CD4-positive, alpha-beta T cell treated with Interleukin-1 beta for 1 hour (primary cell): ENCODE measurements at places on chromosomes 4 and X.

GRCh38 chr4:168152837-168153500 is 60.6 kb downstream of the ANXA10 start:
- DNase-seq = no peak

- no peak for DNase-seq
Observed at GRCh38 chrX:153689654-153690465, 2.1 kb downstream of the SLC6A8 start.

- DNase-seq = no peak
Observed at GRCh38 chrX:110989869-110990268, 106.1 kb upstream of the PAK3 start.

DNA sequence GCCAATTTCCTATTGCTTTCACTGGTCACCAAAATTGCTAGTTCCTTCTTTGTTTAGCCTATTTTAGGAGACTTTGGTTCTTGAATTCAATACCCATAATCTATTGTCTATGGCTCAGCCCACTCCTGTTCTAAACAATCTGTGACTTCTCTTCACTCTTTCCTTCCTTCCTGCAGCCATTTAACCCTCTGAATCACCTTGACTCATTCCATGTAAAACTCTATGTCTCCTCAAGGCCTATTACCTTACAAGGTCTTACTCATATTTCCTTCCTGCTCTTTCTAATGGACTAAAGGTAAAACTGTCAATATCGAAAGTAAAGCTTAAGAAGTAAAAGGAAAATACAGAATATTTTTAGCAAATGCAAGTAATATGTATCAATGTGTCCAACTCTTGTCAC is 301.6 kb downstream of the ARHGAP24 start:
- DNase-seq = no peak

GRCh38 chr4:145083891-145084605 is 13.9 kb downstream of the ANAPC10 start:
- DNase-seq = no peak

DNA sequence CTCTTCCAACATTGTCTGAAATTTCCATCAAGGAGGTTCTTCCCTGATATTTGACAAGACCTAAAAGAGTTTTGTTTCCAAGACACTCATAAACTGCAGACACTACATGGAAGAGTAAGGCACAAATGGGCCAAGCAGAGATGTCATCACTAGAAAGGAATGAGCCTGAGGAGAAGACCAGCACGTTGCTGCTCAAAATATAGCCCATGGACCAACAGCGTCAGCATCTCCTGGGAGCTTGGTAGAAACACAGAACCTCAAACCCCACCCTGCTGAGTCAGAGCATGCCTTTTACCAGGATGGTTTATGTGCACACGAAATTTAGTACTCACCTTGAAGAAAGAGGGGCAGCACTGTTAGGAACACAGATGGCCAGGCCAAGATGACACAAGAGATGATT is 128.7 kb upstream of the MID1 start:
- no peak for DNase-seq

- DNase-seq = no peak
Observed at GRCh38 chrX:68343551-68343950, 89.7 kb downstream of the OPHN1 start.

GRCh38 chr4:152748619-152749018 is 30.9 kb downstream of the TIGD4 start:
- no peak for DNase-seq

DNA sequence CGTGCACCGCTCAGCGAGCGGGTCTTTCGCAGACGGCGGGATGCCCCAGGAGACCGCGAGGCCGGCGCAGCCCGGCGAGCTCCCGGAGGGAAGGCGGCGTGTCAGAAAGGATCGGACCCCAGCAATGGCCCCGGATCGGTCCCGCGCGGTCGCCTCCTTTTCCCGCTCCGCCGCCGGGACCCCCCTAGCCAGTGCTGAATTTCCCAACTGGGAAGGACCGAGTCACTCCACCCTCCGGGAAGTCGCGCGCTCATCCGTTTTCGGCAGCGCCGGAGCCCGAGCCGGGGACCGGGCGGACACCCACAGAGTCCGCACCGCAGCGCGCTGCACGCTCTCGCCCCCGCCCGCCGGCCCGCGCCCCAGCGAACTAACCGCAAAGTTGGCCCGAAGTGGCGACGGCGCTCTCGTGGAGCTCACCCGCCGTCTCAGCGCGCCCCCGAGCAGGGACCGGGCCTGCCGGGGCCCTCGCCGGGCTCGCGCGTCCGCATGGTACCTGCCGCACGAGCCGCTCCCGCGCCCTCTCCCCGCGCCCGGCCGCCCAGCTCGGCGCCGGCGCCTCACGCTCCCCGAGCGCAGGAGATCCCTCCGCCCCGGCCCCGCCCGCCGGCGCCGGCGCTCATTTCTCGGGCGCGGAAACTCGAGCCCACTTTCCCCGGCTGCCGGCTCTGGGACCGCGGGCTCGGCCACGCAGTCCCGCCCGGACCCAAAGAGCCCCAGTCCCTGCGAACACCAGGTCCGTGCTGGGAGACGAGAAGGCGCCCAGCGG is at the start of gene FAT1:
Gene FAT1, minus strand, starts transcription at position 565 of the 766 bp plus-strand sequence. CDS start 14,029 bp downstream, outside the sequence.
- DNase-seq = no peak

GRCh38 chrX:24229976-24230375 is 80.4 kb downstream of the ZFX start:
- DNase-seq = no peak

DNA sequence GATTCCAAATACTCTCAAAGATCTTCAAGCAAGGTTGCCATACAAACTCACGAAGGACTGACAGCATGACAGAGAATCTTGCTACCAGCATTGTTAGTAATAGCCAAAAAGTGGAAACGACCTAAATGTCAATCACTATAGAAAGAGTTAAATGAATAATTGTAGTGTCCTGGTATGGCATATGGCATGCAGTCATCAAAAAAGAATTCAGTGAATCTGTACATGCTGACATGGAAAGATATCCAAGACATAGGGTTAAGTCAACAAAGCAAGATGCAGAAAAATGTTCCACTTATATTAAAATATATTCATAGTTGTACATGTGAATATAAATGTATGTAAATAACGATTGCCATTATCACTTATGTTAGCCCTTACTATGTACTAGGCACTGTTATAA is 37.6 kb downstream of the SRPX2 start:
- DNase-seq = no peak

GRCh38 chr4:67575232-67576058 is 16.9 kb downstream of the STAP1 start:
- no peak for DNase-seq

DNA sequence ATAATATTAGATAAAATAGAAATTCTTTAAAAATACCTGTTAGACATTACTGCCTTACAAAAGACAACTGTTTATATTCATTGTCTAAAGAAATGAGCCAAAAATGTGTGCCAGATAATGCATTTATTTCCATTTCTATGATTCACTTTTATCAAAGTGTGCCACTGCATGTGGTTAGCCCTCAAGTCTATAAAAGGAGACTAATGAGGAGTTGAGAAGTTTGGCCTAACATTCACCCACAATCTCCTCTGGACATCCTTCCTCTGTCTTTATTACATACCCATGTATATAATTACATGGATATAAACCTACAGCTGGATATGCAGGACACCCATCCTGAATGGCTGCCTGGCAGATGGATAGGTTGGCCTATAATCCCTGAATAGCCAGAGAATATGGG is 42.6 kb upstream of the PDE5A start:
- DNase-seq = no peak

DNA sequence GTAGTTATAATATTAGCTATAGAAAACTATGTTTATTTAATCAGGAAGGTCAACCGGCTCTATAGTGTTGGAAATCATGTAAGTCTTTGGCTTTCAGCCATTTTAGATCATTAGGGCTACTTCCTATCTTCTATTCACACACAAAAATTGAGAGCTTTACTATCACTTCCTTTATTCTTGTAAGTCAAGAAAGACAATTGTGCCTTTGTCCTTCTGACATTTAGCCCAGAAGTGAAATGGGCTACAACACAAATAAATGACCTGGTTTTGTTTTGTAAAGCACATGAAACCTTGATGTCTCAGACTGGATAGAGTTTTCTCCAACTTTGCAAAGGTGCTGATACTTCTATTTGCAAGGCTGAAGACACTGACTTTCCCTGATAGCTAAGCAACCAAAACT is 122.4 kb upstream of the ACSL4 start:
- DNase-seq = no peak

DNA sequence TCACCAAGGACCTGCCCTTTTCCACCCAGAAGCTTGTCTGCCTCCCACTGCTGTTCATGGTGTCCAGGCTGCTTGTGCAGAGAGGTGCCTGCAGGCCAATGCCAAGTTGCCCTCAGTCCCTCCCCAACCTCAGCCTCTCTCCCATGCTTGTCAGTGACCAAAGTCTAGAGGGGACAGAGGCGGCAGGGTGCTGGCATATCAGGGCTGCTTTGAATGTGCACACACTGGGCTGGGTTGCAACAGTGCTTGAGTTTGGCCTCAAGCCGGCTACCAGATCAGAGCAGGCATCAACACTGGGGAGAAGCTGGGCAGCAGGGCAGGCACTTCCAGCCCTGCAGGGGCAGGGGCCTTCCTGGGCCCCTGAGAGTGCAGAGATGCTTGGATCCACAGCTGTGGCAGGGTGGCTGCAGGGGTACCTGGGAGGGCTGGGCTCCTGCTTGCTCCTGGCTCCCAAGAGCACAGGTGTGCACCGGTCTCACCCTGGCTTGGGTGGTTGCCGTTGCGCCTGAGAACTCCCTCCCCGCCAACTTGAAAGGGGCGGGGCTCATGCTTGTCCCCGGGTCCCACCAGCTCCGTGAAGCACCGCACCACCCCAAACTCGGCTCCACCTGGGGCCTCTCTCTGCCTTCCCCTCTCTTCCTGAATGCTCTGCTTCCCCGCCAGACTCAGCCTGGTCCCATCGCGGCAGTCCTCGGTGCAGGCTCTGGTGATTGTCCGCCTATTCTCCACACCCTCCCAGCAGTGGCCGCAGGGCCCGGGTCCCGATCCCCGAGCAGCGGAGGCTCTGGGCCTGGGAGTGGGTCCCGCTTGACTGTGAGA is 1681.9 kb upstream of the ADGRL3 start:
- DNase-seq = no peak
